ENCODE measurements at places on chromosomes 2 and 18.

- DNase-seq, result no peak
Observed at GRCh38 chr2:46913471-46914381, 1.9 kb downstream of the MCFD2 start.

DNA sequence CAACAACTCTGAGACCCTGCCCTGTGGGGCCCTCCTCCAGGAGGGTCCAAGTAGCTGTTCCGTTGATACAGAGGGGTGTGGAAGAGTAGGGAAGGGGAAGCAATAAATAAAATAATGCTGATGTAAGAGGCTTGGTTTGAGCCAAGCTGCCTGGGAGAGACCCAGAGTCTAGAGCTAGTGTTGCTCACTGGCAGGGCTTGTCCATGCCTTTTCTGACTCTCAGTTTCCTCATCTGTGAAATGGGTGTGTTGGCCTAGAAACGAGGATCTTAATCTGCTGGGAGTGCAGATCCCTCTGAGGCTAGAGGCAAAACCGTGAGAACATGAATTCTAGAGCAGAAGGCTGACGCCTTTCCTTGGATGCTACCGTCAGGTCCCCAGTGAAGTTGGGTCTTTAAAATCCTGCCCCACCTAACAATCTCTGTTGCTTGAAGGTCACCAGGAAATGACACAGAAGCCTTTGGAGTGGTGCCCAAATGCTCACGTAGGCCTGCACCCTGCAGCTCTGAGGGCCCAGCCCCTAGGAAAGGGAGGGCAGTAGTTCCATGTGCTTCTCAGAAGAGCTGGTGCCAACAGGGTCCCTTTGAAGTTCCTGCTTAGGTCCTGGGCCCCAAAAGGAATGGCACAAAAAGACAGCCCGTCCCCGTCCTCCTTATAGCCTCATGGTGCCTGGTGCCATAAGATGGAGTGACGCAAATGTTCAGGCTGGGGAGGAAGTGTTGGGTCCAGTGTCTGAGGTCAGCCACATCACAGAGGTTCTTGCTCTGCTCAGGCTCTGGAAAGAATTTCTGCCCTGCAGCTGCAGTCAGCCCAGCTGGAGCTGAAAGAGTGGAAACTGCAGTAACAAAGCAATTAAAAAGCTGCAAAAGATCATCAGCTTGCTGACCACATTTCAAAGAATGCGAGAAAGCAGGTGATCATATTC is 73.2 kb upstream of the SMAD2 start:
- no peak for DNase-seq

- no peak for DNase-seq
Observed at GRCh38 chr18:53698907-53699306, 525.6 kb downstream of the MBD2 start.

DNA sequence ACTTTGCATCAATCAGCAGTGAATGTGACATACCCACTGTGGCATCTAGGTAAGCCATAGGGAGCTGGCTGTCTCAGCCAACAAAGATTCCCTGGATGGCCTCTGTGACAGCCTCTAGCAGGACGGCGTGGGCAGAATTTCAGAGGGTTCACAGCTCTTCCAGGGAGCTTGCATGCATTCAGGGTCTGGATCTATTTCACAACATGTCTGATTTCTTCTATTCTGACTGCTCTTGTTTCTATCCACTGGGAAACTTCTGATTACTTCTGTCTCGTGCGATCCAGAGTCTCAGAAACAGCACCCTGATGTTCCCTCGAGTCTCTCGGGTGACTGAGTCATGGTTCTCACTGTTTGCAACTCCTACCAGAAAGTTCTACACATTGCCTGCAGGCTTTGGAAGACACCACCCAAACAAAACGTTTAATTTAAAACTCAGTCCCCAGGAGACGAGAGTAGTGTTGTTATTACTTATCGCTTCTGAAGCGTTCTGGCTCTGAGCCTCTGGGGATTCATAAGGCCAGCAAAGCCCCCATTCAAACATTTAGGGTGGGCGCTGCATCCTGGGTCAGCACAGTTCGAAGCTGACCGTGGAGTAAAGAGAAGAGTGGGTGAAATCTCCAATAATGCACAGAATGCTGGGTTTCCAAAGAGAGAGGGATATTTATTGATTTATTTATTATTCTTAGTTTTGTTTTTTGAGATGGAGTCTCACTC is 41.9 kb upstream of the ODC1 start:
- no peak for DNase-seq

- no peak for DNase-seq
Observed at GRCh38 chr18:48222118-48222517, 187.1 kb downstream of the ZBTB7C start.

DNA sequence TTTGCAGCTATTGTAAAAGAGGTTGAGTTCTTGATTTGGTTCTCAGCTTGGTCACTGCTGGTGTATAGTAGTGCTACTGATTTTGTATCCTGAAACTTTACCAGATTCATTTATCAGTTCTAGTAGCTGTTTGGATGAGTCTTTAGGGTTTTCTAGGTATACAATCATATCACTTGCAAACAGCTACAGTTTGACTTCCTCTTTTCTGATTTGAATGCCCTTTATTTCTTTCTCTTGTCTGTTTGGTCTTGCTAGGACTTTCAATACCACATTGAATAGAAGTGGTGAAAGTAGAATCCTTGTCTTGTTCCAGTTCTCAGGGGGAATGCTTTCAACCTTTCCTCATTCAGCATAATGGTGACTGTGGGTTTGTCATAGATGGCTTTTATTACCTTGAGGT is 210.5 kb upstream of the DPP10 start:
- no peak for DNase-seq

- DNase-seq, result no peak
Observed at GRCh38 chr2:160334028-160334741, 134.1 kb upstream of the ITGB6 start.

- peak; percentile 23 for DNase-seq
Observed at GRCh38 chr2:231642631-231643494, 50.2 kb downstream of the TEX44 start.

GRCh38 chr2:66445076-66445924 is 10.4 kb downstream of the MEIS1 start:
- no peak for DNase-seq

- DNase-seq, result no peak
Observed at GRCh38 chr18:57437766-57438671, 2.8 kb downstream of the ONECUT2 start.

GRCh38 chr2:240792629-240793312 is 27.2 kb downstream of the KIF1A start:
- DNase-seq, result no peak

Measured in esophagus squamous epithelium (tissue), 5 donors.